ENCODE measurements at places on chromosomes 12 and 14.
A peak's percentile ranks its signal among the peaks of the same experiment; 100 is the strongest.

- DNase-seq = no peak
Measured at GRCh38 chr14:105039458-105040205, 18.7 kb upstream of the CDCA4 start.

DNA sequence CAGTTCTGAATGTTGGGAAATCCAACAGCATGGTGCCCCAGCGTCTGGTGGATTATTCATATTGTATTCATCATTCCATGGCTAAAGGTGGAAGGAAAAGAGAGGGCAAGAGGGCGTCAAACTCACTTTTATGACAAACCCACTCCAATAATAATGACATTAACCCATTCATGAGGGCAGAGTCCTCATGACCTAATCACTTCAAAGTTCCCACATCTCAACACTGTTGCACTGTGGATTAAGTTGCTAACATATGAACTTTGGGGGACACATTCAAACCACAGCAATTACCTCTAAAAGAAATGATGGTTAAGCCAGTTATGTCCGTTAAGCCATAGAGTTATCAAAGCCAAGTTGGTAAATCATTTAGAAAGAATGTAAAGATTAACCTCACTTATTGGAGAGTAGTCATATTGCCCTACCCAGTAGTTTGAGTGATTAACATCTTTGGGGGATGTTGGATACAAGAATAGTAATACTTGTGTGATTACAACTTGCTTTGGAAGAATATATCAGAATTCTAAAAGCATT is 212.4 kb upstream of the FLRT2 start:
- DNase-seq = no peak

- no peak for DNase-seq
Measured at GRCh38 chr14:46215801-46216200, 435.8 kb downstream of the RPL10L start.

DNA sequence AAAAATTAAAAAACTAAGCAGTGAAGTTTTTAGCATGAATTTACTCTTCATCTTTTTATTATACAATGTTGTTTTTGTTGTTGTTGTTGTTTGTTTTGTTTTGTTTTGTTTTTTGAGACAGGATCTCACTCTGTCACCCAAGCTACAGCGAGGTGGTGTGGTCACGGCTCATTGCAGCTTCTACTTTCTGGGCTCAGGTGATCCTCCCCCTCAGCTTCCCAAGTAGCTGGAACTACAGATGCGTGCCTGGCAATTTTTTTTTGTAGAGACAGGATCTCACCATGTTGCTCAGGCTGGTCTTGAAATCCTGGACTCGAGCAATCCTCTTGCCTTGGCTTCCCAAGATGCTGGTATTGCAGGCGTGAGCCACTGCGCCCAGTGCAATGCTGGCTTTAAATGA is 11.3 kb downstream of the PPFIBP1 start:
- no peak for DNase-seq

- no peak for DNase-seq
Measured at GRCh38 chr12:45439039-45439438, 223.1 kb downstream of the ANO6 start.

DNA sequence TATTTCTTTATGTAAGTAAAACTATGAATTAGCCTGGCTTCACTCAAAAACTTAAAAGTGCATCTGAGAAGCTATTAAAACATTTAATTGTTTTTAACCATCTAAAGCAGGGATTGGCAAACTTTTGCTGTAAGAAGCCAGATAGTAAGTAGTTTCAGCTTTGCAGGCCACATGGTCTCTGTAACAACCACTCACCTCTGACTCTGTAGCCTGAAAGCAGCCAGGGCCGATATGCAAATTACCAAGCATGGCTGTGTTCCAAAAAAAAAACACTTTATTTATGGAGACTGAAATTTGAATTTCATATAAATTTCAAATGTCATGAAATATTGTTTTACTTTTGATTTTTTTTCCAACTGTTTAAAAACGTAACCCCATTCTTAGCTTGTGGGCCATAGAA is 95.3 kb downstream of the CIT start:
- DNase-seq = no peak

DNA sequence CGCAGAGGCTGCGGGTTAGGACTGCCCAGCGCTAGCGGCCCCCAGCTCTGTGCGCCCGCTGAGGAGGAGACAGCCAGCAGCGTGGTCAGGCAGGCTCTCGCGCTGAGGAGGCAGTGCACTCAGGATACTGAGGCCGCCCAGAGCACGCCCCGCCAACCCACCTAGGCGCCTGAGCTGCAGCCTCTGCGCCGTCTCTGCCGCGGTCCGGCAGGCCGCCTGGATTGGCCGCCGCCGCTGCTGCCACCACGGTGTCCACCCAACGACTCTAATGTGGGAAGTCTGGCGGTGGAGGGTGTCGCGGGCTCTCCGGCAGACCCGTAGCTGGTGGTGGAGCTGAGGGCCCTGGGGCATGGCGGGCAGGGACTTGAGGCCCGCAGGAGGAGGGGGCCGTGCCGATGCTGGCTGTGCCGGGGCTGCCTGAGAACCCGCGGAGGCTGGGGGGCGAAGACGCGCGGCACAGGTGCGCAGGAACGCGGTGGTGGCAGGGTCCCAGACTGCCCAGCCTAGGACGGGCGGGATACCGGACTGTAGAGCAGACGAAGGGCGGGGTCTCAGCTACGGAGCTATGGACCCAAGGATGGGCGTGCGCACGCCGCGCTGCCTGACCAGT is 69.9 kb downstream of the ASCL4 start:
- no peak for DNase-seq

DNA sequence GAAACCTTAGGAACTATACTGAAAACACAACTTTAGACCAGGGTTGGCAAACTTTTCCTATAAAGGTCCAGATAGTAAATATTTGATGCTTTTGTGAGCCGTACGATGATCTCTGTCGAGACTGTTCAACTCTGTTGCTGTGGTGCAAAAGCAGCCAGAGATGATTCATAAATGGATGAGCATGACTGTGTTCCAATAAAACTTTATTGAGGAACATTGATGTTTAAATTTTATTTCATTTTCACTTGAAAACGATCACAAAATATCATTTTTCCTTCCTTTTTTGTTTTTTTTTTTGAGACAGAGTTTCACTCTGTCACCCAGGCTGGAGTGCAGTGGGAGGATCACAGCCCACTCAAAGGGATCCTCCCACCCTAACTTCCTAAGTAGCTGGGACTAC is 105.5 kb downstream of the PTPN11 start:
- no peak for DNase-seq

DNA sequence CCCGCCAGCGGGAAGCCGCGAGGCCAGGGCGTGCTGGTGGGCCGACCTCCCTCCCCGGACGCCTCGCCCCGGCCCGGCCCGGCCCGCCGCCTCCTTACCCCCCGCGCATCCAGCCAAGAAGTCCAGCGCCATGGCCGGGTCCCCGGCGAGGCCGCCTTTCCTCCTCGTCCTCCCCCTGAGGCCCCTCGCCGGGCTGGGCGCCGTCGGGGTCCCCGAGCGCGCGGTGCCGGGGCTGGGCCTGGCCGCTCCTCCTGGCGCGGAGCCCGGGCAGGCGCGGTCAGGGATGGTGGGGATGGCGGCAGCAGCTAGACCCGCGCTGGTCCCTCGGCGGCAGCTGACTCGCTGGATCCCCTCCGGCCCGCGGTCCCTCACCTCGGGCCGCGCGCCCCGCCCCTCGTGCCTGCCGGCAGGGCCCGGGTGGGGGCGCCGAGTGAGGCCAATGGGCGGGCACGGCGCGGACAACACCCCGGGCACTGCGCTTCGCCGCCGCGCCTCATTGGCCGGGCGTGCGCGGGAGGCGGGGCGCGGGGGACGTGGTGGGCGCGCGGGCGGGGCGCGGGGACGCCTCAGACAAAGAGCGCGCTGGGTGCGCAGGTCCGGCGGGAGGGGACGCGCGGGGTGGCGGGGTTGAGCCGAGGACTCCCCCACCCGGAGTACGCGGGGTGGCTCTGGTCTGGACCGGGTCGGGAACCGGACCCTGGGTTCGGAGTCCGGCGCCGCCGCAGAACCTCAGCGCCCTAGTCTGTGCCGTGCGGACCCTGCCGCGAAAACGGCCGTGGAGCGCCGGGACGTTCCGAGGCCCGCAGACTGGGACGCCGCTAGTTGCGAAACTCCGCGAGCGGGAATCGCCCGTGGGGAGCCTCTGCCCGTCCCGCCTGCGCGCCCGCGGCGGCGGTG is at the start of gene SLC25A29:
TSS of gene SLC25A29 (minus strand) at position 344 of the 897 bp plus-strand sequence. CDS start at position 132, 212 bp downstream.
- peak; percentile 89 for DNase-seq

GRCh38 chr14:59358102-59358501 is 107.1 kb downstream of the GPR135 start:
- DNase-seq = no peak

GRCh38 chr12:90036637-90037036 is 328.0 kb upstream of the ATP2B1 start:
- DNase-seq = no peak

GRCh38 chr12:120710805-120711296 is 593 bp downstream of the UNC119B start:
- DNase-seq = peak; percentile 1

- no peak for DNase-seq
Measured at GRCh38 chr12:98418357-98419075, 96.9 kb upstream of the TMPO start.

DNA sequence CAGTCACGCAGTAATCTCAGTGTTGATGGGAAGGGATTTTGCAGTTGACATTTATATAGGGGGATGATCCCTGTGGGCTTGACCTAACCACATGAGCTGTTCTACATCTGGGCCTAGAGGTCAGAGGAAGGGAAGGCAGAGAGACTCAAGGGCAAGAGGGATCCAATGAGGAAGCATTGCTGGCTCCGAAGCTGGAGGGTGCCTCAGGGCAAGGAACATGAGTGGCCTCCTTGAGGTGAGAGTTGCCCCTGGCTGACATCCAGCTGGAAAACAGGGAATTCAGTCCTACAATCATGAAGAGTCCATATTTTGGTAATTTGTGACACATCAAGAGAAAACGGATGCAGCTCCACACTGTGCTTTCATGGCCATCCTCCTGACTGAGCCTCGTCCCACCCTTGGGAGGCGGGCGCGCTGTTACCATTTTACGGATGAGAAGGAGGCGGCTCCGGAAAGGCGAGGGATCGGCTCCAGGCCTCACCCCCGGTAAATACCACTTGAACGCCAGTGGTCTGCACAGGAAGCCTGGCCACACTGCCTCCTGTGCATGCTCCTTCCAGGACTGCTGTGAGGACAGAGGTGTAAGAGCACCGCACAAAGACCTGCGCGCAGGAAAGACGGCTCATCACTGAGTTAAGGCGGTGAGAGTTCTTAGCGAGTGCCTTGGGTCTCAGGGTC is 18.5 kb upstream of the FKBP4 start:
- no peak for DNase-seq

DNA sequence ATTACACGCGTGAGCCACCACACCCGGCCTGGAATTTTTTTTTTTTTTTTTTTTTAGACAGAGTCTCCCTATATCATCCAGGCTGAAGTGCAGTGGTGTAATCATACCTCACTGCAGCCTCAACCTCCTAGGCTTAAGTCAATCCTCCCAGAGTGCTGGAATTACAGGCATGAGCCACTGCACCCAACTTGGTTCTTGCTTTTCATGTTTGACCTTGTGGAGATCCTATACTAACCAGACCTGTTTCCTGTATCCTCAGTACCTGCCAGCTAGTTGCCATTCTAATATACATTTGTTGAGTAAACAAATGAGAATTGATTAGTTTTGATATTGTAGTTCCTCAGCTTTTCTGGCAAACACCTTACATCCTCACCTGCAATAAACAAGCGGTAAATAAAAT is 3.2 kb upstream of the VSIG10 start:
- no peak for DNase-seq
